Activated T-helper 1 cell treated with anti-CD3 and anti-CD28 coated beads, Interleukin-2, amount 50 U/mL, for 16 hours (primary cell): ENCODE measurements at places on chromosomes 5 and 9.

GRCh38 chr5:42886635-42887034 lies 74.9 kb upstream of the SELENOP start:
- no peak for DNase-seq

- DNase-seq, result no peak
These were observed 54.5 kb downstream of the STK10 start for GRCh38 chr5:172133359-172134029.

- no peak for DNase-seq
These were observed 201.3 kb upstream of the PUM3 start for GRCh38 chr9:3045153-3045552.

GRCh38 chr9:113254991-113255390 lies 20.4 kb downstream of the CDC26 start:
- no peak for DNase-seq

GRCh38 chr5:94385767-94386166 lies 232.6 kb downstream of the KIAA0825 start:
- DNase-seq, result no peak

- DNase-seq, result no peak
These were observed 161.8 kb upstream of the SPRY4 start for GRCh38 chr5:142486581-142486980.

DNA sequence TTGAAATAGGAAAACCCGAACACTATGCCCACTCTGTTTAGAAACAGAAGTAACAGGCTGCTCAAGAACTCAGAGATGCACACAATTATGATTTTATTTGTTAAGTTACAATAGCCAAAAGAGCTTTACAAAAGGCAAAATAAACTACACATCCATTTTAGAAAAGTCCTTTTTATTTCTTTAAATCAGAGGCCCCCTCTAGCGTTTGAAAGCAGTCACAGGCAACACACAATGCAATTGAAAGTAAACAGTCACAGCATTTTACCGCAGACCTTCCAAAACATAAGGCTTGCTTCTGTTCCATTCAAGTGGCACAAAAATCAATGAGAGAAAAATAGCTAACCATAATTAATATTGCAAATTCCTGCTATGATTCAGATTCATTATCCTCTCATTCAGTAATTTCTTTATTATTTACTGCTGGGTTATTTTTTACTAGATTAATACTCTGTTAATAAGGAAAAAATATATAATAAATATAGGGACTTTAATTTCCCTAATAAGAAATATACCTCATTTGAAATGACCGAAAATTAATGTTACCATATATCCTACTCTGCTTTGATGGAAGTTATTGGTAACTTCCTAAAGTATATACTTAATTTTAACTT lies 78.3 kb downstream of the CEP120 start:
- no peak for DNase-seq

- no peak for DNase-seq
These were observed 110.3 kb downstream of the ST8SIA4 start for GRCh38 chr5:100792781-100793180.

DNA sequence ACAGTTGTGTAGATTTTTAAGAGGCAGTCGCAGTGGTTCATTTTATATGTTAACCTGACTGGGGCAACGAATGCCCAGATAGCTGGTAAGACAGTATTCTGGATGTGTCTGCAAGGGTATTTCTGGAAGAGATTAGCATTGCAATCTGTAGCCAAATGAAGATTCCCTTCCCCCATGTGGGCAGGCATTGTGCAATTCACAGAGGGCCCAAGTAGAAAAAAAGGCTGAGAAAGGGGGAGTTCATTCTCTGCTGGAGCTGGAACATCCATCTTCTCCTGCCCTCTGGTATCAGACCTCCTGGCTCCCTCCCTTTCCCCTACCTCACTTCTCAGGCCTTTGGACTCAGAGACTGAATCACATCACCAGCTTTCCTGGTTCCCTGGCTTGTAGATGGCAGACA lies 70.6 kb downstream of the TENT4A start:
- no peak for DNase-seq

- DNase-seq, result no peak
These were observed 23.0 kb downstream of the FGF18 start for GRCh38 chr5:171442287-171443042.

DNA sequence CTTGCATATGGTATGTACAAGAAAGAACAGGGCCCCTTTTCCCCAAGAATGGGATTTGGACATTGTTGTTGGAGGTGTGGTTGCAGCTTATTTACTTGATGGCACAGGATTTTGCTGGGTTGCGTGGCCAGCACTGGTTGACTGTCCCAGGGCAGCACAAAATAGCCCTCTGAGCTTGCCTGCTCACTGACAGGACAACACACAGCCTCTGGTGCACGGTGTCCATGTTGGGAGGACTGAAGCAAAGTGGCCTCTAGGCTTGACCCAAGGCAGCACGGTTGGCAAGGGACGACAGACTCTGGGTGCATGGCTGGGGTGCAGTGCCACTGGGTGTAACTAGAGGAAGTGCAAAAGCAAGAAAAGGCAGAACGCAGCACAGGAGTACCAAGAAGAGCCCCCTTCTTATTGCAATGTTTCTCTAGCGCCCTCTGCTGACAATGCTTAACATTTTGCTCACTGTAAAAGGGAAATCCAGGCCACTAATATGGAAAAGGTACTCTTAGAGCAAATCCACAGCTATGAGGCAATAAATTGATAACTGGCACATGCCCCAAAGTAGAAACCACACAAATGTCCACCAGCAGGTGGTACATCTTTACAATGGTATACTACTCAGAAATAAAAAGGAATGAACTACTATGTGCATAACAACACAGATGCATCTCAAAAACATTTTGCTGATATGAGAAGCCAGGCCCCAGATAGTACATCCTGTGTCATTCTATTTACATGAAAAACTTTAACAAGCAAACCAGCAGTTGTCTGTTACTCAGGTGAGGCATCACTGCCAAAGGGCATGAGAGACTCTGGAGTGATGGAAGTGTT lies 47.4 kb upstream of the BARX1 start:
- DNase-seq, result no peak

GRCh38 chr5:108561416-108562204 lies 179.7 kb upstream of the FBXL17 start:
- no peak for DNase-seq

GRCh38 chr5:95809414-95809960 lies 13.0 kb downstream of the GLRX start:
- DNase-seq, result no peak

GRCh38 chr9:79581388-79581787 lies 9.6 kb downstream of the TLE4 start:
- DNase-seq, result no peak

DNA sequence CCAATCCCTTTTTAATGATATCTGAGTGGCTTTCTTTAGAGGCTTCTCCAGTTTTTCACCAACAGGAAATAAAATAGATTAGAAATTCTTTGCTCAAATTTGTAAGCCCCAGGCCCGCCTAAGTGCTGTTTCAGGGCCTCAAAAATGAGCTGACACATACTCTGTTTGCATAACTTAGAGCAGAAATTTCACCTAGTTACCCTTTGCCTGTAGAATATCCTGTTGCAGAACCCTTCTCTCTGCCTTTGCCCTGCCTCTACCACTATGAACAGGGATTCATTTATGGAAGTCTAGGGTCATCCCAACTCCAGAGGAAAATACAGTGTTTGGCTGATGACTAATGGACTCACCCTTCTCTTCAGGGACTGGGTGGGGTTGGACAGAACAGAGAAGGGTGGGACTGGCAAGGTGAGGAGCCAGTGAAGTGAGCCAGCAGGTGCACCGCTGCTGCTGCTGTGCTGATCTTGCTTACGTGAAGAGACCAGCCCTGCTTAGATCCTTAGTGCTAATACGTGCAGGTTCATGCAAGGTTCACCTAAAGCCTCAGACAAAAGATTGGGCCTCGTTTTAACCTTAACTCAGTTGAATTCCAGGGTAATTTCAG lies 22.8 kb downstream of the OSTF1 start:
- DNase-seq, result no peak

DNA sequence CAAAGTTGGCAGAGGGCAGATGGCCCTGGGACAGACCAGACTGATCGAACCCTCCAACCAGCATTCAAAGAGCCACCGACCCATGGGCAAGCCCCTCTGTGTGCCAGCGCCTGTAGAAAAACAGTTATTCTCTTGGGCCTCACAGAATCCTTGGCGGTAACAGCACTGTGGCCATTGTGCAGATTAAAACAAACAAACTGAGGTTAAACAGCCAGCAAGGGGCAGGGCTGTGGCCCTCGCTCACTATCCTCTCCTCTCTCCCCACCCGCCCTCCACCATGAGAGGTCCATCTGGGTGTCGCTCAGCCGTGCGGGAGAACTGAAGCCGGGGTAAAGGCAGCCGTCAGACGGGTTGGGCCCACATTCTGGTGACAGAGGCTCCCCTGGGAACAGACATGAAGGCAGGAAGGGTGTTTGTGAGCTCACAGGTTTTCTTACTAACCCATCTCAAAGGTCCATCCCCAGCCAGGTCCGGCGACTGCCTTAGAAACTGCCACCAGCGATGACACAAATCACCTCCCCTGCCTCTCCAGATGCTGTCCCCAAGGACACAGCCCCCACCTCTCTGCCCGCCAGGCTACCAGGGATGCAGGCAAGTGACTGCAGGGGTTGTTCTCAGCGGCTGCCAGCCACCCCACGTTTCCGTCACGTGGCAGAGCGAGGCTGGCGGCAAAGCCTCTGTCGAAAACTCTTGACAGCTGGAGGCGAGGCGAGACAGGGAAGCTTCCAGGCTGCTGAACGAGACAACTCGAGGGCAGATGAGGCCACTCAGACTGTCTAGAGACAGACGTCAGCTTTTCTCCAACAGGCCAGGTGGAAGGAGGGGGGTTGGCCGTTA lies 75.8 kb upstream of the SARDH start:
- DNase-seq, result no peak

DNA sequence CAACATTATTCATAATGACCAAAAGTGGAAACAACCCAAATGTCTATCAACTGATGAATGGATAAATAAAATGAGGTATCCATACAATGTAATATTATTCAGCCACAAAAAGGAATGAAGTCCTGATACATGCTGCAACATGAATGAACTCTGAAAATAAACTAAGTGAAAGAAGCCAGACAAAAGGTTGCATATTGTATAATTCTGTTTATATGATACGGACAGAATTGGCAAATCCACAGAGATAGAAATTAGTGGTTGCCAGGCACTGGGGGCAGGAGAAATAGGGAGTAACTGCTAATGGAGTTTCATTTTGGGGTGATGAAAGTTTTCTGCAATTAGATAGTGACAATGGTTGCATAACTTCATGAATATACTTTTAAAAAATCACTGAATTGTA lies 47.0 kb downstream of the KIF24 start:
- DNase-seq, result no peak

DNA sequence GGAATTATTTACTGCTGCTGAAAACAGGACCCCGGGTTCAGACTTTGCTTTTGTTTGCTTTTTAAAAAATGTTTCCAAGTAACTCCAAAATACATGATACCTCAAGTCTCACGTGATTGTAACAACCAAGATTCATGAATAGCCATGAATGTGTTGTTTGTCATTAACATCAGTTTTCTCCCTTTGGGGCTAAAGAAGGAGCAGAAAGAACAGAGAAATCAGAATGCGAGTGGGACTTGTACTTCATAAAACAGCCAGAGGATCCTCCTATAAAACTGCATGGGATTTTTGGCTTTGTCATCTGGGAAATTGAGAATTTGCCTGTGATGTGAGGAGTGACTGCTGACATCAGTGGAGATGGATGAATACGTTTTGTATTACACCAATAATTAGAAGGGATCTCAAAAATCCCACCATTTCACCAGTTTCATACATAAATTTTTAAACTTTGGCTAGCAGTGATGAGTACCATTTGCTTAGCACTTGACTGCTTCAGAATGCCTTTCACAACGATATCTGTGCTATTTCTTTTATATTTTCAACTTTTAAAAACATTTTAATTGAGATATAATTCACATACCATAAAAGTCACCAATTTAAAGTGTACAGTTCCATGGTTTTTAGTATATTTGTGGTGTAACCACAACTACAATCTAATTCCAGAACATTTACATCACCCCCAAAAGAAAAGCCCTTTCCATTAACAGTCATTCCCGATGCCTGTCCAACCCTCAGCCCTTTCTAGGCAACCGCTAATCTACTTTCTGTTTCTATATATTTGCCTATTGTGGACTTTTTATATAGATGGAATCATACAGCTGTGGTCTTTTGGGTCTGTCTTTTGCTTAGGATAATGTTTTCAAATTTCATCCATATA lies 126.9 kb upstream of the ANKRD55 start:
- no peak for DNase-seq

DNA sequence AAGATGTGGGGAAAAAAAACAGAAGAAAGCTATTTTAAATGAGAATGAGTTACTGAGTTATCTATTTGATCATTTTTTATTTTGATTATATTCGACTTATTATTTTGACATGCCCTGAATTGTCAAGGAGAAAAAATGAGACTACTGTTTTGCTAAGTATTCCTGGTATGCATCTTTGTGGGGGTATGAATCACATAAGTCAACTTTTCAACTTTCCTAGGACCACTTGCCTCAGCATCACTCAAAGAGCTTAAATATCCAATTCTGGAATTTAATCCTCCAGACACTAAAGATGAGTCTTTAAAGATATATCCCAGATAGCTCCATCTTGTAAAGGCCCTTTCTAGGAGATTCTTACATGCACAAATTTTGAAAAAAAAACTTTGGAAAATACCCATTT lies 17.4 kb upstream of the SPDL1 start:
- DNase-seq, result no peak

DNA sequence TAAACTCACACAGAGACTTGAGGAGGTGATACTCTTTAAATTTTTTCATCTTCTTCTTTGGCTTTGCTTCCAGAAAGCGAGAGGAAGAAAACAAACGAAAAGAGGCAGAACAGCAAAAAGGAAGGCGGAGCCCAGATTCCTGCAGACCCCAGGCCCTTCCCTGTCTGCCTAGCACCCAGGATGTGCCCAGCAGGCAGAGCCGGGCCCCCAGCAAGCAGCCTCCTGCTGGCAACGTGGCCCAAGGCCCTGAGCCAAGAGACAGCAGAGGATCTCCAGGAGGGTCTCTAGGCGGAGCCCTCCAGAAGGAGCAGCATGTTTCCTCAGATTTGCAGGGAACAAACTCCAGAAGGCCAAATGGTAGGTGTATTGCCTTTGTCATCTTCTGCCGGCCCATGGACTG lies 68.5 kb downstream of the TEX10 start:
- DNase-seq, result no peak

- no peak for DNase-seq
These were observed 425.3 kb downstream of the CSNK1G3 start for GRCh38 chr5:123937230-123937629.

GRCh38 chr9:79877943-79878602 lies 306.3 kb downstream of the TLE4 start:
- no peak for DNase-seq

DNA sequence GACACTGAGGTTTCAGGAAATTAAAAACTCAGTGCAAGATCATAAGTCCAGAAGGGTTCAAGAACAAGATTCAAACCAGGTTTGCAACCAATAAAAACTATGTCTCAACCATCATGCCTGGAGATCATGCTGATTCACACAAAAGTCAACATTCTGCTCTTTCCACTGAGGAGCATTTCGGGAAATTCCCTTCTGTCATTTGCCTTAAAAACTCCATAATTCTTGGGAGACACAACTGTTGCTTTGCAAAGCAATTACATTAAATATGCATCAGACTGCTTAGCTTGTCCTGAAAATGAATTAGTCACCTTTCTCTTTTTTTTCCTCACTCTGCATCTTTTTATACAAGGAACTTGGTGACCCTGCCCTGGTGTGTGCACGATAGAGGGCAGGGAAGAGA lies 275.9 kb upstream of the ZNF462 start:
- no peak for DNase-seq
